ENCODE measurements at places on chromosomes 3 and 15. TPM values are rescaled to one million over a fixed set of nuclear protein-coding genes. Genes with fewer than 3 reads are reported as not detected.
A peak's percentile ranks its signal among the peaks of the same experiment; 100 is the strongest.

GRCh38 chr15:62782896-62783295, 259.7 kb upstream of the TPM1 start:
- H3K27me3 ChIP-seq: no peaks in the 10 kb centered on the region
- no peak for DNase-seq
- H3K36me3 ChIP-seq: no peaks in the 10 kb centered on the region
- no peak overlapping the region for H3K27ac ChIP-seq
- H3K4me3 ChIP-seq: no peak overlapping the region

- H3K36me3 ChIP-seq: no peaks in the 10 kb centered on the region
- no peak overlapping the region for H3K4me3 ChIP-seq
- H3K27ac ChIP-seq: no peak overlapping the region
- no peak for DNase-seq
- no peaks in the 10 kb centered on the region for H3K27me3 ChIP-seq
Observed at GRCh38 chr3:161149529-161149928, 44.4 kb upstream of the B3GALNT1 start.

DNA sequence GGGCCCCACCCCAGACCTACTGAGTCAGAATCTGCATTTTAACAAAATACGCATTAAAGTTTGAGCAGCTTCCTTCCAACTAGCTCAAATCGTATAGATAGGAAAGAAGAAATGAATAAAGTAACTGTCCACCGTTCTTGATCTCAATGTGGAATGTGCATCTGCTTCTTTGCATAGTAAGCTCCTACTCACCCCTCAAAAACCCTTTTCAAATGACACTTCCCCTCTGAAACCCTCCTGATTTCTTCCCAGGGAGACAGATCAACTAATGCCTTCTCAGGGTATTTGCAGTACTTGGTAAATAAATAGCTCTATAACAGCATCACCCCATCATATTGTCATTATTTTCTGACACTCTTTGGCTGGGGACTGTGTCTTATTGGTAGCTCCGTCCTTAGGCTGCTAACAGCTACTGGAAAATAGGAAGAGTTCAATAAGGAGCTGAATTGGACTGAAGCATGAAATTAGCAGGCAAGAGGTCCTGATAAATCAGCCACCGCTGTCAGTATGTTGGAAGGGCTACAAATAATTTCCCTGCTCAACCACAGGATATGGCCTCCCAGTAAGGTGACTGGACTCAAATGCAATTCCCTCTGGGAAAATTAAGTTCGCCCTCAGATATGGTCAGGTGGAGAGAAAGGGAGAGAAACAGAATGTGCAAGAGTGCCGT, 10.2 kb downstream of the OXTR start:
- no peaks in the 10 kb centered on the region for H3K36me3 ChIP-seq
- no peaks in the 10 kb centered on the region for H3K4me1 ChIP-seq
- no peaks in the 10 kb centered on the region for H3K27me3 ChIP-seq
- no peak overlapping the region for H3K27ac ChIP-seq

GRCh38 chr15:75809986-75810750, 33.1 kb upstream of the UBE2Q2 start:
- peak; percentile 54 for DNase-seq
- no peaks in the 10 kb centered on the region for H3K27me3 ChIP-seq
- no peak overlapping the region for H3K27ac ChIP-seq
- H3K4me1 ChIP-seq: no peaks in the 10 kb centered on the region
- H3K4me3 ChIP-seq: no peak overlapping the region

DNA sequence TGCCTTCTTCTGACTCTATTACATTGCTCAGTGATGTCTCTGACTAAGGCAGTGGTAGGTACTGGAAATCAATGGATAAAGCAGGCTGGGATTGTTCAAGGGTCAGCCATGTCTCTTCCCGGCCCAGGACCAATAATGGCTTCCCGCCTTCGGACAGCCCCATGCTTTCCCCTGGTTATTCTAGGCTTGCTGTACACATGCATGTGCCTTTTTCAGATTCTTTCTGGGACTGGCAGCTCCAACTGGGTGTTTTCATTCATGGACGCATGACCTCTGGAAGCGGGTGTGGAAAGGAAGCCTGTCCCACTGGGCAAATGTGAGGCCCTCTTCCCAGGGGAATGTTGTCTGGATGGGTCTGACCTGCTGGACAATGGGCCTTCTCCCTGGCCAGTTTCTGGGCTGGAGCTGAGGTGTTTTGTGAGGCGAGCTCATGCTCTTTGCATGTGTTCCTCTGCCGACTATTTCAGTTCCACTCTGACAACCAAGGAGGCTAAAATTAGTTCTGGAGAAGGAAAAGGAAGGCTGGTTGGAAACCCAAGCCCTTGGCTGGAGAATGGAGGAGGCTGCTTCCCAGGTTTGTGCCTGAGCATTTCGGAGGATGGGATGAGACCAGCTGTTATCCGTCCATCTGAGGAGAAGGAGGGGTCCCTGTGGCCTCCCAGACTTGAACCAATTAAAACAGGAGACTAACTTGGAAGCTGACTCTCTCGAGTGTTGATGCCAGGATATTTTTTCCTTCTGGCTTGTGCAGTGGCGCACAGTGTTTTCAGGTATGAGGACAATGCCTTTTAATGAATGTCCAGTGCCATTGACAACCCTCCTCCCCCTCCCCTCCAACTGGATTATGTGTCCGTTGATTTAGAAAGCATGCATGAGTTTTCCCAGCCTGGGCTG, 6.9 kb downstream of the ACVR2B start:
- peaks cover 19% of the 10 kb centered on the region for H3K4me1 ChIP-seq
- no peak overlapping the region for H3K4me3 ChIP-seq
- DNase-seq: no peak
- H3K27ac ChIP-seq: no peak overlapping the region
- H3K36me3 ChIP-seq: no peaks in the 10 kb centered on the region

DNA sequence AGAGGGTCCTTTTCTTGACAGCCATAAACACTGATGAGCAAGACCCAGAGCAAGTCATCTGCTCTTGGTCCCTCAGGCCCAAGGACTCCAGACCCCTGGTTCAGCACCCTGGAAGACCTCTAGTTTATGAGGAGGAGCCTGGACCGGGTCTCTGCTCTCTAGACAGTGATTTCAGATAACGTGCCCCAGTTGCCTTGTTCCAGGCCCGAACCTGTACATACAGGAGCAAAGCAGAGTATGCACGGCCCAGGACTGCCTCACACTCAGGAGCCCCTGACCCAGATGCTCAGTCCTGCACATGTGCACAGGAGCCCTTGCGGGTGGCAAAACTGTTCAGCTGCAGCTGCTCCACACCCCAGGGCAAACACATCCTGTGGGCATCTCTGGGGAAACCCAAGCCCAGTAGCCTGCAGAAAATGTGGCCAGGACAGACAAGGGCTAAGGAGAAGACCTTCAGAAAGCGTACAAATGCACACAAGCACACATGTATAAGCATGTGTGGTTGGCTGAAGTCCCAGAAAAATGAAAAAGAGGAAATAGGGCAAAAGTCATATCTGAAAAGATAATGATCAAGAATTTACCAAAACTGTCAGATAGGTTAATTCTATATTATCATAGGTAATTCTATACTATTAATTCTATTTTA, 59.9 kb upstream of the CORO2B start:
- no peak for DNase-seq
- H3K27me3 ChIP-seq: no peaks in the 10 kb centered on the region
- H3K4me1 ChIP-seq: no peaks in the 10 kb centered on the region
- no peak overlapping the region for H3K4me3 ChIP-seq

- H3K27ac ChIP-seq: no peak overlapping the region
- H3K27me3 ChIP-seq: no peaks in the 10 kb centered on the region
- H3K36me3 ChIP-seq: no peaks in the 10 kb centered on the region
- H3K4me3 ChIP-seq: no peak overlapping the region
- H3K4me1 ChIP-seq: peaks cover 10% of the 10 kb centered on the region
Observed at GRCh38 chr15:64566629-64567427, 106.5 kb downstream of the ZNF609 start.

GRCh38 chr15:23565395-23566070, at the start of gene MKRN3:
Gene MKRN3 (plus strand): TSS chr15:23565674. CDS start chr15:23565783, 109 bp downstream.
- no peak within 1 kb of the TSS for H3K27ac ChIP-seq
- no peak for DNase-seq
- no peaks in the 10 kb centered on the region for H3K4me1 ChIP-seq
- no peak within 1 kb of the TSS for H3K4me3 ChIP-seq
- H3K36me3 ChIP-seq: no peaks in the 10 kb centered on the region

- no peak overlapping the region for H3K4me3 ChIP-seq
- DNase-seq: no peak
- no peaks in the 10 kb centered on the region for H3K27me3 ChIP-seq
- H3K36me3 ChIP-seq: no peaks in the 10 kb centered on the region
- H3K27ac ChIP-seq: no peak overlapping the region
- peaks cover 7% of the 10 kb centered on the region for H3K4me1 ChIP-seq
Observed at GRCh38 chr15:50943638-50944037, 35.2 kb downstream of the AP4E1 start.

DNA sequence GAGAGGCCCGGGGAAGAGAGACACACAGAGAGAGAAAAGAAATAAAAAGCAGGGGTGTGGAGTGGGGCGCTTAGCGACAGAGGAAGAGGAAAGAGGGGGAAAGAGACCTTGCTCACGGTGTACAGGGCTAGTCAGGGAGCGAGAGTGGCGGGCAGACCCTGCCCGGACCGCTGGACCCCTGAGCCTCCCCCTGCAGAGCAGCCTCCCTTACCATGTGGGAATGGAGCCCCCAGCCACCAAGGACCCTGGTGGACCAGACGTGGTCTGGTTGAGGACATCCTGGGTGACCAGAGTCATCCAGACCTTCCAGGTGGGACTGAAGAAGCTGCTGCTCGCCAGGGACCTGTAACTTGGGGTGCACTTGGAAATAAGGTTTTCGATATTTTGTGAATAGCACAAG, 129.6 kb downstream of the CHSY1 start:
- no peak for DNase-seq
- H3K4me3 ChIP-seq: no peak overlapping the region
- H3K27me3 ChIP-seq: no peaks in the 10 kb centered on the region
- H3K36me3 ChIP-seq: no peaks in the 10 kb centered on the region

DNA sequence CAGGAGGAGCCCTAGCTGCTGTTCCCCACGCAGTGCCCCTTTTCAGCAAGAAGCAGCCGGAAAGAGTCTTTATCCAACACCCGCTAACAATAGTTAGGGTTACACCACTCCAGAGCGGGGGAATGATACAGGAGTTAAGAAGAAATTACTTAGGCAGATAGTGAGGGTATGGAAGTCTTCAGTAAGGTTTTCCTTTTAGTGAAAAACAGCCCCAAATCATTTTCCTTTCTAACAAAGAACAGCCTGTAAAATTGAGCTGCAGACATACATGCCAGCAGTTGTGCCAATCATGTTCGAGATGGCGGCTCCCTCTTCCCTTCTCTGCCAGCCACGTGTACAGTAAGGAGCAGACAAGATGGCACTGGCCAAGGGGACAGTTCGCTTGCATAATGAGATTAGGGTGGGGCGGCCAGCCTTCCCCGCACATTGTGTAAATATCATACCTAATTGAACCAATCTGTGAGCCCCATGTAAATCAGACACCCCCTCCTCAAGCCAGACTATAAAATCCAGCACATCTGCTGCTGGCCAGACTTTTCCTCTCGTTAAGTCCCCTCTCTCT, 18.5 kb upstream of the SENP5 start:
- H3K4me3 ChIP-seq: no peak overlapping the region
- no peak overlapping the region for H3K27ac ChIP-seq
- DNase-seq: no peak
- H3K27me3 ChIP-seq: no peaks in the 10 kb centered on the region
- no peaks in the 10 kb centered on the region for H3K4me1 ChIP-seq
- H3K36me3 ChIP-seq: no peaks in the 10 kb centered on the region

- peaks cover 6% of the 10 kb centered on the region for H3K4me1 ChIP-seq
- no peaks in the 10 kb centered on the region for H3K36me3 ChIP-seq
- H3K4me3 ChIP-seq: no peak overlapping the region
Observed at GRCh38 chr3:50255251-50255615, 13.7 kb upstream of the SEMA3B start.

- peaks cover 3% of the 10 kb centered on the region for H3K4me1 ChIP-seq
- no peaks in the 10 kb centered on the region for H3K36me3 ChIP-seq
- no peak for DNase-seq
- no peak overlapping the region for H3K27ac ChIP-seq
- H3K4me3 ChIP-seq: no peak overlapping the region
Observed at GRCh38 chr15:69790632-69791031, 307.1 kb downstream of the TLE3 start.

- no peaks in the 10 kb centered on the region for H3K36me3 ChIP-seq
- no peak for DNase-seq
- H3K4me3 ChIP-seq: no peak overlapping the region
- H3K4me1 ChIP-seq: no peaks in the 10 kb centered on the region
Observed at GRCh38 chr15:40500568-40501330, 30.0 kb downstream of the CHST14 start.

DNA sequence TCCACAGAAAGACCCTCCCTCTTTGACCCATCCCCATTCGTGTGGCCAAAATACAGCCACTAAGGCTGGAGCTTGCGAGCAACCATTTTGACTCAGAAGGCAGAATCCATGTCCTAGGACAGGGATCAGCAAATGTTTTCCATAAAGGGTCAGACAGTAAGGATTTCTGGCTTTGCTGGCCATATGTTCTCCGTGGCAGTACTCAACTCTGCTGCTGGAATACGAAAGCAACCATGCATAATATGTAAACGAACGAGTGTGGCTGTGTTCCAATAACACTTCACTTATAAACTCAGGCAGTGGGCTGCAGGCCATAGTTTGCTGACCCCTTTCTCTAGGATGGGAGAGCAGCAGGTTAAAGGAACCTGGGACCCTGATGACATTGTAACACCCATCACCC, 77.6 kb upstream of the WNT5A start:
- no peak overlapping the region for H3K4me3 ChIP-seq
- no peaks in the 10 kb centered on the region for H3K27me3 ChIP-seq
- no peaks in the 10 kb centered on the region for H3K36me3 ChIP-seq
- DNase-seq: no peak

DNA sequence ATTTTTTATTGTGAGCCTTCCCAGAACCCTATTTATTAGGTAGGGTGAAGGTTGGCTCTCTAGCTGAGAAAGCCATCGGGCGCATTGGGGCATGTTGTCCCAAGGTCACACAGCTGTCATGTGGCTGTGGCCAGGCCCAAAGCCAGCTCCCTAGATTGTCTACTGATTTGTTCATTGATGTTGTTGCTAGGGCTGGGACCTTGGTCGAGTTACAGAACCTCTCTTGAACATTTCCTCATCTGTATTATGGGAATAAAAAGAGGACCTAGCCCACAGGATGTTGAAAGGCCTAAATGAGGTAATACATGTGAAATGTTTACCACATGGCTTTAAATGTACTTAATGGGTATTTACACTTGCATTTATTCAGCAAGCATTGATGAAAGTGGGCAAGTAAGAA, 252.5 kb downstream of the SUCLG2 start:
- H3K27me3 ChIP-seq: no peaks in the 10 kb centered on the region
- H3K27ac ChIP-seq: no peak overlapping the region
- no peaks in the 10 kb centered on the region for H3K36me3 ChIP-seq

Gene ABI3BP
- 10.4 TPM for total RNA-seq

Gene AGBL1
- total RNA-seq: not detected

Gene MKRN3
- total RNA-seq: 0.57 TPM
